CD4-positive, alpha-beta T cell treated with Interleukin-6 at 100 ng/mL for 8 hours (primary cell): ENCODE measurements at places on chromosomes 6 and 20.

GRCh38 chr20:39623584-39624234 is 661.6 kb downstream of the DHX35 start:
- no peak for DNase-seq

DNA sequence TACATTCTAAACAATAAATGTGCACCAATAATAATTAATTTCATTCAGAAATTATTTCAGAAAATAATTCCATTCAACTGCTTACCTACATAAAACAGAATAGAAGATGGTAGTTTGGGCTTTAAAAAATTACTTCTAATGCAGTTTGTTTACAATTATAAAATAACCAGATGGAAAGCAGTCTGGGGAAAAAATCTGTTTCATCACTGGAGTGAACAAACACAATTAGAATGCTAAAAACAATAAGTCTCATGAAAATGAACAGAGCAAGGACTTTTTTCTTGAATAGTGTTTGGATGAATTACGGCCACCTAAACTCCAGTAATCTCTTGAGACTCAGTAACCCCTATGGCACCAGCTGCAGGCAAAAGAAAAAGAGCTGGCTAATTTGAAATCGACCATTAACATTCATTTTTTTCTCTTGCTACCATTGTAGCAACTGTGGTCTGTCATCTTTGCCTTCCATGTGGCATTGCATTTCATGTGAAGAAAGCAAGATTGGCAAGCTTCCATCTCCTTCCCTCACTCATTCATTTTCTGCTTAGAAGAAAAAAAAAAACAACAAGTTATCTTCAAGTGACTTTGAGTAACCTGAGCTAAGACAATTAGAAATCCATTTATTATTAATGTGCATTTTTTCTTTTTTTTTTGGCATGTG is 88.4 kb upstream of the CEP85L start:
- DNase-seq: no peak

DNA sequence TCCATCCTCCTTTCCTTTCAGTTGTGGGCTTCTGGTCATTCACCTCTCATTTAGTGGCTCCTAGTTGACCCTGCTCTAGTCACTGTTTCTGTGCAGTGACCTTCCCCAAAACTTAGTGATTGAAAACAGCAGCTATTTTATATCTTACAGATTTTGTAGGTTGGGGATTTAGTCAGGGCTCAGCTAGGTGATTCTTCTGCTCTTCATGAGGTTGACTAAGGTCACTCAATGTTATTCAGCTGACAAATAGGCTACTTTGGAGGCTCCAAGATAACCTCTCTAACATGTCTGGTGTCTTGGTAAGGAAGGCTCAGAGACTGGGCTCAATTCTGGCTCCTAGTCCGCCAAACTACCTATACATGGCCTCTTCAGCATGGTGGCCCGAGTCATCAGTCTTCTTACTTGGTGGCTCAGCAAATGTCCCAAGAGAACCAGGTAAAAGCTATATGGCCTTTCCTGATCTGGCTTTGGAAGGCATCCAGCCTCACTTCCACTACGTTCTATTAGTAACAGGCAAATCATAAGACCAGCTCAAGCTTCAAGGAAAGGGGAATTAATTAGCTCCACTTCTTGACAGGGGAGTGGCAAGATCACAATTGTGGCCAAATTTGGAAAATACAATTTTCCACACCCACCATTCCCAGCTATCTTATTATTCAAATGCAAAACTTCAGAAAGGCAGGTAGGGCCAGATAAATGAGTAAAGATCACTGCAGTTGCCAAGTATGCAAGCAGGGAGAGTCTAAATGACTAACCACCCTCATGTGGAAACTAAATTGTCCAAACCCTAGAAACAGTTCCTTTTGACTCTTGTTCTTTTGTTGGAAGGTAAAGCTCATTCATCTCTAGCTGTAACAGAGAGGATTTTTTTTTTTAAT is 50.5 kb upstream of the LTV1 start:
- no peak for DNase-seq

DNA sequence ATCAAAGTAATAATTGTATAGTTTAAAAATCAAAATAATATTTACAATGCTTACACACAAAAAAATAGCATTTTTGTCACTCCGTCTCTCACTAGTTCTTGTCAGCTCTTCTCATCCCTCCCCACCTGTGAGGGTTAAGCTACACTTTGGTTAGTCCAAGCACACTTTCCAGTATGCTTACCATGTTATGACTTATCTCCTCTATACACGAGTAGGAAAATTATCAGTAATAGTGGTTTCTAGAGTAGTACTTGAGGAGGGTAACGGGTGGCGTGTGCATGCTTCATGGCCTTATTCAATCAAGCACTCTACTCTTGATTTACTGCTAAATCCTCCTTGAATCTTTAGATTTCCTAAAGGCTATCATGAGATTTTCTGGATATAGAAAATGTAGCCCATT is 443.7 kb downstream of the UTRN start:
- DNase-seq: no peak

DNA sequence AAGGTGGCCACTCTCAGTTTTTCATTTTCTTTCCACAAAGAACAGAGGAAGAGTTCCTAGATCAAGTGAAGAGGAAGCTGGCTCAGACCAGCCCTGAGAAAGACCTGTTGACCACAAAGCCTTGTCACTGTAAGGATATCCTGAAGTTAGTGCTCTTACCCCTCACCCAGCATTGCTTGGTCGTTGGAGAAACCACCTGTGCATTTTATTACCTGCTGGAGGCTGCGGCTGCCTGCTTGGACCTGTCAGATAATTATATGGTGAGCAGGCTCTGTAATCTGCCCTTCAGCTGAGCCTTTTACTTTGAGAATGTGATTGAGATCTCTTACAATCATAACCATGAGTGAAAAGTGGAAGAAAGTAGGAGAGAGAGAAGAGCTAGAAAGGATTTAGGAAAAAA is 21.9 kb downstream of the TREML1 start:
- no peak for DNase-seq

DNA sequence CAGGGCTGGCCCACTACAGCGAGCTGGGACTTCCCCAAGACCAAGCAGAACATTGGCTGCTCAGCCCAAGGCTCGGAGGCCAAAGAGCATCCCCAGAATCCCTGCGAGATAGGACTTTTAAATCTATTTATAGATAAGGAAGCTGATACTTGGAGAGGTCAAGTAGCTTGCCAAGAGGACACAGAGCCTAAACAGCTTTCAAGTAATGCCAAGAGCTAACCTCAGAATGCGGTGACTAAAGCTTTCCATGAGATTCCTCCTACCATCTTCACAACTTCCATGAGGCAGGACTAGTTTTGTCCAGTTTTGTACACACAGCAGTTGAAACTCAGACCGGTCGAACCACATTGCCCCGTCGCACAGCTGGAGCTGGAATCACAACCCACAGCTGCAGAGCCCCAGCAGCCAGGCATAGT is 168.1 kb upstream of the TOP1 start:
- no peak for DNase-seq

DNA sequence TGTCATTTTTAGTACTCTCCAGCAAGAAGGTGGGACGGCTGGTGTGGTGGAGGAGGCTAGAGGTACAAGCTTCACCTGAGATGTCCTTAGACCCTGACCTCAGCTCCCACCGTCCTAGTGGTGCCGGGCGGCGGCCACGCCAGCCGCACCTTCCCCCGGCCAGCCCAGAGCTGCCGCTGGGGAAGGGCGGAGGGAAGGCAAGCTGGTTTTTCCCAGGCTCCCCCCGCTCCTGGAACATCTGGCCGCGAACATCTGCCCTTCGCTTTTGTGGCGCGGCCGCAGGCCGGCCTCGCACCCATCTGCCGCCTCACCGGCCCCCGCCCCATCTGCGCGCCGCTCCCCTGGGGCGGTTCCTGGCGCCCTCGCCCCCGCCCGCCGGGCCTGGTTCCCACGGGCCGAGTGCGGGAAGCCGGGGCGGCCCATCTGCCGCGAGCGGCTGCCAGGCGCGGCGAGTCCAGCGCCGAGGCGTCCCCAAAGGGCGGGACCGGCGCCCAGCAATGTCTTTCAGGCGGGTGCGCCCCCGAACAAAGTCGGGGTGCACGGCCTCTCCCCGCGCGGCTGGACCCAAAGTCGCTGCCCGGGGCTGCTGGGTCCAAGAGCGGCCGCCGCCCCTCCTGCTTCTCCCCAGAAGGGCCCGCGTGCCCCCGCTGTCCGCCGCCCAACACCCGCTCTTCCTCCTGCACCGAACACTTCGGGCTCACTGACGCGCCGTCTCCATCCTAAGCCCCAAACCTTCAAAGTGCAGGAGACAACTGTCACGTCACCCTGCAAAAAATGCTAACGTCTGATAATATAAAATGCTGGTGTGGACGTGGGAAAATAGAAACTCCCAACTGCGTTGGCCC is 17.3 kb upstream of the ID1 start:
- no peak for DNase-seq

- no peak for DNase-seq
These were observed 15.8 kb upstream of the LIN28B start for GRCh38 chr6:104940893-104941728.
